Hematopoietic multipotent progenitor cell treated with erythropoietin and hydrocortisone succinate and interleukin-3 and kit ligand, for 17 days (in vitro differentiated cells): ENCODE measurements at places on chromosomes 12 and 14.

DNA sequence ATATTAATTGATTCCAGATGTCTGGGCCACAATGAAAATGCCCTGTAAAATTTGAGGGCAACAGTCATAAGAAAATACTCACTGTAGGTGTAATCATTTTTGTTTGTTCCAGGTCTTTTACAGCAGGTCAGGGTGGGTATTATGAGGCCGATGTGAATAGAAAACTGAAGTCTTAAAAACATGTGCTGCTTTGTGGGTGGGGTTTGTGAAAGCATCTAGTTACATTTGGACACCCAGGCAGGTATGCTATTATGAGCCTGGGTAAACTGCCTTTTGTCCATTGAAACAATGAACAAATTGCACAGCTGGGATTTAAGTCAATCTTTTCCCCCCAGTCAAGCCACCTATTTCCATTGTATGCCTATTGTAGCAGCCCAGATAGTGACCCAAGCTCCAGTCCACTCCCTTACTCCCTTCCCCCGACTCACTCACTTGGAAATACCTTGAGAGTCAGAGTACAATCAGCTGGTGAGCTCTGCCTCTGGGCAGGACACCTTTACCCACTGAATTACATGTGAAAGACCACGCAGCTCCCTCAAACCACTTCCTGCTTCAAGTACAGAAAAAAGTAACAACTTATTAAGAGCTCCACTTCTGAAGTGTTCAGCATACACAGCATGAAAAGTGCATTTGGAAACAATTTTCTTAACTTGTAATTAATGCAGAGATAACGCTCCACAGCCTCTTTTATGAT lies 1.8 kb downstream of the IGF1 start:
- DNase-seq, result no peak

DNA sequence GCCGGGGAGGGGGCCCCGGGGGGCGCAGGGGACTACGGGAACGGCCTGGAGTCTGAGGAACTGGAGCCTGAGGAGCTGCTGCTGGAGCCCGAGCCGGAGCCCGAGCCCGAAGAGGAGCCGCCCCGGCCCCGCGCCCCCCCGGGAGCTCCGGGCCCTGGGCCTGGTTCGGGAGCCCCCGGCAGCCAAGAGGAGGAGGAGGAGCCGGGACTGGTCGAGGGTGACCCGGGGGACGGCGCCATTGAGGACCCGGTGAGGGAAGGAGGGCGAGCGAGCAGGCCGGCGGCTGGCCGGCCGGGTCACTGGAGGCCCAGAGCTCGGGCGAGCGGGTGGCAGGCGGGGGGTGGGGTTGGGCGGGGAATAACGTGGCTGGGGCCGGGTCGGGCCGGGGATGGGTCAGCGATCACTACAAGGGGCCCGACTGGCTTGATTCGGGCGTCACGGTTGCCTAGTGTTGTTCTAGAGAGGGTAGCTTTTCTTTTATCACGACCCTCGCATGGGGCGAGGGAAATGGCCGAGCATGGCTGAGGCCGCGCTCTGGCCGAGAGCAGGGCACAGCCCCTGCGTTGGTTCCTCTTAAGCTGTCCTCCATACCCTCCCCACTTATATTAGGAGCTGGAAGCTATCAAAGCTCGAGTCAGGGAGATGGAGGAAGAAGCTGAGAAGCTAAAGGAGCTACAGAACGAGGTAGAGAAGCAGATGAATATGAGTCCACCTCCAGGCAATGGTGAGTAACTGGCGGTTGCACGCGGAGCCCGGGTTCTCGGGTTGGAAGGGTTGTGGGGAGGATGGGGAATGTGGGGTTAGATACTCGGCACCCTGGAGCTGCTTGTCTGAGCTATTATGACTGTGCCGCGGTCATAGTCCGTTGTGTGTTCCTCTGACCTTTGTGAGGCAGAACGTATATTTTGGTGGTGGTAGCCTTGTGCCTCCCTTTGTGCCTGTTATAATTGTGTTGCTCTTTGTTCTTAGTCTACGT lies 603 bp downstream of the PABPN1 start:
- peak; percentile 54 for DNase-seq

DNA sequence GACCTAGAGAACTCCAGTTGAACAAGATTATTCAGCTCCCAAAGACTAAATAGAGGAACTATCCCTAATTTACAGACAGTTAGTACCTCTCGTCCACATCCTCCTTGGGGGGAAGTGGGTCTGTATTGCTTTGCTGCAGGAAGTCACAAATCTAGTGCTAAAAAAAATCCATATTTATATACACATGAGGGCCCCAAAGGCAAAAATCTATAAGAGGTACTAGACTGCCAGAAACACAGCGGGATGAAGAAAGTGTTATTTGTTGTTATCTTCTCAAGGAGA lies 190.1 kb downstream of the TTC8 start:
- DNase-seq, result no peak

DNA sequence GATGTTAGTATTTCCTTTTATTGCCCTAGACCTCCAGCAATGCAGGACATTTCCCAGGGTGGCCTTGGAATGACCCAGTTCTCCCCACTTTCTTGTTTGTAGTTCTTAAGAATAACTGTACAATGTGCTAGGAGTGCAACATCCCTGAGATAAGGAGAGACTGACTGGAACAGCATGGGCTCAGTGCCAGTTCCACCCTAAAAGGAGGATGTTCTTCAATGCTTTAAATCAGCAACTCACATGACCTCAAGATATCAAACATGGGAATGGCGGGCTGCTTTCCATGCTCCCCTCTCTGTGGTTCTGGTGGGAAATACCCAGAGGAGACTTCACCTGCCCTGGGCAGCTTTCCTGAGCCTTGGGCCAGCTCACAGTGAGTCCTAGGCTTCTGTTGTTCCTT lies 766.9 kb upstream of the FBXO33 start:
- no peak for DNase-seq

DNA sequence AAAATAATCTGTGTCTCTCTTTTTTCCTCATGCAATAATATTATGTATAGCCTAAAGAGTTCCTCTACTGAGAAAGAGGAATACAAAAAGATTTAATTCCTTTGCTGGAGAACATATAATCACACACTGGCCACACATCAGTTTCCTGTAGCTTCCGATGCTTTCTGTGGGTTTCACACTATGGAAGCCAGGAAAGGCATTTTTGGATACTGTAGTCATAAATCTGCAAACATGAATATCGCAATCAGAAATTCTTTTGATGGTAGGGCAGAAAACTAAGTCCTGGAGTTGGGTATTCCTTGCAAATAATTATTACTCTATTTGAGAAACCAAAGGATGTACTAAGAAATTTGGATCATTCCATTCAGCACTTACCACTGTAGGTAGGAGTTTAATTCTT lies 260.0 kb downstream of the ACSS3 start:
- DNase-seq, result no peak

- DNase-seq, result no peak
Measured at GRCh38 chr14:75395862-75396261, 32.0 kb upstream of the JDP2 start.

DNA sequence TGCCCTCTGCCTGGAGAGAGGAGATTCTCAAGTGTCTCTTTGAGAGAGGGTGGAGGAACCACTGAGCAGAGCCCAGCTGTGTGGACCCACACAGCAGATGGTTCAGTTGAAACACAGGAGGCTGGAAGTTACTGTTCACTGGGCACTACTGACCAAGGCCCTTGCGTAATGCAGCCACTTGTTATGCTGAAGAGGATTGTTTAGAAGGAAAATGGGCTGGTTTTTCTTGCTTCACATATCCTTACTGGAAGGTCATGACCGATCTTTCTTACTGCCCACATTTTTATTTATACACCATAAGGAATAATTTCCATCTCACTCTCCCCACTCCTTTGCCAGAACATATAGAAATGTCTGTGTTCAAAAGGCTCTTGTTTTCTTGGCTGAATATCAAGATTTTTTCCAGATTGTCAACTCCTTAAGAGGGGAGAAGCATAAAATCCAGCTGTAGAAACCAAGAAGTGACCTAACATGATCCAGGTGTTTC lies 375.1 kb upstream of the DDHD1 start:
- DNase-seq, result no peak

DNA sequence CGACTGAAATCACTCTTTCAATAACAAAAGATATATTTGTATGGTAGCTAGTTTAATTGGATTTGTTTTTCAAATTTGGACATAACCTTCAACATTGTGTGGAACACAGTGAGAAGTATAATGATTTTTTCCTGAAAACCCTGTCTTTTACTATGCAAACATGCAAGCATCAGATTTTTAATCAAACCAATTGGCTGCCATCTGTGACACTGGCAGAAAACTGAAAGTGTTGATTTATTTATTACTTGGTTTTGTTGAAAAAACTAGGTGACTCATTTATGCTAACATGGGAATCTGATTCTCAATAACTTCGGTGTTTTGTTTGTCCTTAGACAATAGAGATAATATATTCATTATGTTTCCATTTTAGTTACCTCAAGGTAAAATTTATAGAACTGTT lies 82.0 kb downstream of the NTS start:
- no peak for DNase-seq

DNA sequence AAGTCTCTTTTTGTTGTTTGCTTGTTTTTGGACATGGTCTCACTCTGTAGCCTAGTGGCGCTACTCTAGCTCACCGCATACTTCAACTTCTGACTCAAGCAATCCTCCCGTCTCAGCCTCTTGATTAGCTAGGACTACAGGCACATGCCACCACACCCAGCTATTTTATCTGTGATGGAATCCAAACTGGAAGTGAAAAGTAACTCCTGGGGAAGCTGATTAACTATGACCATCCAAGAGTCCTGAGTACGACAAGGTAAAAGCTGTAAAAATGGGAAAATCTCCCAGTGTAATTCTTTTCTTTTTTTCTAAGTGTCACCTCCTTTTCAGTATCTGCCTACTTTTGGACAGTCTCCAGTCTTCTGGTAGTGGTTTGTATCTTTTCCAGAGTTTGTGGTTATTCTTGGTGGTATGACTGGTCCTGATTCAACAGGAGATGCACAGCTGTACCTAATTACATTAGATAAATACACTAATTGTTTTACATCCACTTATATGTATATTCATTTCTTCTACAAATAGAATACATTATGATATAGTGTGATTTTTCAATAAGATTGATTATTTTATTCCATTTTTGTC lies 97.8 kb downstream of the SLC6A15 start:
- DNase-seq, result no peak

- no peak for DNase-seq
Measured at GRCh38 chr14:98008381-98009113, 1211.4 kb downstream of the VRK1 start.

GRCh38 chr12:104464899-104465298 lies 8.2 kb downstream of the CHST11 start:
- no peak for DNase-seq

- DNase-seq, result no peak
Measured at GRCh38 chr14:104186575-104186974, 48.2 kb downstream of the KIF26A start.

- no peak for DNase-seq
Measured at GRCh38 chr12:132160016-132160415, 15.8 kb downstream of the NOC4L start.

- DNase-seq, result no peak
Measured at GRCh38 chr12:25416516-25416915, 136.6 kb downstream of the LMNTD1 start.

DNA sequence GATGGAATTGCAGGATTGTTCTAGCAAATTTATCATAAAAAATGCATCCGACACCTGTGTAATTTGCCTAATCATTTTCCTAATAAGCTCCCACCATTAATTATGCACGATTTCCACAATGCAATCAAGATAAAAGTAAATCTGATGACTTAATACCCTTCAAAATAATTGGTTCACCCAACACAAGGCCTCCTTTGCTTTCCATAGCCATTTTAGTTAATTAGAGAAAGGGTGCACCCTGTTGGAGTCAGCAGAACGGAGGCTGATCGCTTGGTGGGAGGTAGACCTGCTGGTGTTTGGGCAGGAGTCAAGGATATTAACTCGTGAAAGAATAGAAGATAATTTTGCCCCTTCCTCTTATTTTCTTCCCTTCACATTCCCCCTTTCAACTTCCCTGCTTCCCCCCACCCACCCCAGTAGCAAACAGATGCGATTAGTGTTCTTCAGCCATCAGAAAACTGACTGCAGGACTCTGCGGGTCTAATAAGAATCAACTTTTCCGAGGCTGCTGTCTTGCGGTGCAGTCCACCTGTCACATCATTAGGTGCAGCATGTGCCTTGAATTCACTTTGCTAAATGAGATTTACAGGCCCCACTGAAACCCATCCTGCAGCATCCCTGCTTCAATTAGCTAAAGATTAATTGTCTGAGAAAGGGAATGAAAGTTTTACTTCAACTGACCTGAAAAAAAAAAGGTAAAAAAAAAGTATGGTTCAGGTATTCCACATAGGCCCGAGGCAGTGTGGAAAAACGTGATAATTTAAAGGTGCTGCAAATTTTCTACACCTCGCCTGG lies 553.7 kb upstream of the LMO3 start:
- no peak for DNase-seq

DNA sequence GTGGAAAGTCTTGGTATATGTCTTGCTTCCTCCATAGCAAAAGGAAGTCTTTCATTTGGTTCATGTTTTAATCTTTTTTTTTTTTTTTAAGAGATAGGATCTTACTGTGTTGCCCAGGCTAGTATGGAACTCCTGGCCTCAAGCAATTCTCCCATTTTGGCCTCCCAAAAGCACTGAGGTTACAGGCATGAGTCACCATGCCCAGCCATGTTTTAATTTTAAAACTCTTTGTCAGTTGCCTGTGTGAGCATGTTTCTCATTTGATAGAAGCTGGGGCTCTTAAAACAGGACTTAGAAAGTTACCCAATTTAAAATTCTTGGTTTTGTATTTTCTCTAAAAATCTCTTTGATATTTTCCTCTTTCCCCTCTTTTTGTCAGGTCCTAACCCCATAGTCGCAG lies 45.0 kb upstream of the REP15 start:
- DNase-seq, result no peak

DNA sequence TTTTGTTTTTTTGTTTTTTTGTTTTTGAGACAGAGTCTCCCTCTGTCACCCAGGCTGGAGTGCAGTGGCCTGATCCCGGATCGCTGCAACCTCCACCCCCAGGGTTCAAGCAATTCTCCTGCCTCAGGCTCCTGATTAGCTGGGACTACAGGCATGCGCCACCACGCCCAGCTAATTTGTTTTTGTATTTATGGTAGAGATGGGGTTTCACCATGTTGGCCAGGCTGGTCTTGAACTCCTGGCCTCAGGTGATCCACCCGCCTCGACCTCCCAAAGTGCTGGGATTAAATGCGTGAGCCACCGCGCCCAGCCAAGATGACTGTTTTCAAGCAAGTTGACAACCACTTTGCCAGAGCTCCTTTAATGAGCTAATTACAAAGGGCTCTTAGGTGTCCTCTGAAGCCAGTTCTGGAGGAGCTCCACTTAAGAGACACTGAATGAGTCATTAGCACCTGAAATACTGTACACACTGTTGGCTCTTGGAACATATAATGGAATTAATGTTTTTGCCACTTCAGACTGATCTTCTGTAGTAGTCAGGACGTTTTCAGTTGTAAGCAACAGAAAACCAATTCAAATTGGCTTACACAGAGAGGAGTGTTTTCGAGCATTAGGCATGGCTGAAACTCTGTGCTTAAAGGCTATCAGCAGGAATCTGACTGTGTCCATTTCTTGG lies 55.4 kb upstream of the MED13L start:
- DNase-seq, result no peak

DNA sequence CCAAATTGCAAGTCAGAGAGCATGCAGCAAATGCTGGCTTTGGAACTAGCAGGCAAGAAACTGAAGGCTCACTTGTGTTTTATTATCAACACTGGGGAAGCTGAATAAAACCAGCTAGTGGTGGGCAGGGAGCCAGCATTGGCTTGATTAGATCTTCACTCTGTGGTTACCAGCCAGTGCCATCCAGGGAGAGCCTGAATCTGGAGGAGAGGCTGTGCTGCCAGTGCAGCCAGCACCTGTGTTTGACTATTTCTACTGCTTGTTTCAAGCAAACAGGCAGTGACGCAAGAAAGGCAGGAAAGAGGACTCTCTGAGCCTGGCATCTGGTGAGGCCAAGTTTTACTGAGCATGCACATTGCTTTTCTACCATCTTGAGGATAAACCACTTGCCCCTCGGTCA lies 247.0 kb downstream of the PHLDA1 start:
- no peak for DNase-seq
